ENCODE measurements at places on chromosomes 4 and X. TPM values are rescaled to one million over a fixed set of nuclear protein-coding genes. Genes with fewer than 3 reads are reported as not detected.

Gene SPANXN4
- not detected for total RNA-seq

Gene PCSK1N
- 6.0 TPM for total RNA-seq

Gene SPINK2
- 0.96 TPM for total RNA-seq

Gene FGA
- total RNA-seq, result 0.24 TPM

Gene CT55
- not detected for total RNA-seq

Gene PABPC5
- total RNA-seq, result 0.29 TPM

GRCh38 chr4:173269280-173269679, 64.9 kb downstream of the HMGB2 start:
- H3K4me3 ChIP-seq, result no peak overlapping the region
- H3K27me3 ChIP-seq, result no peaks in the 10 kb centered on the region
- H3K27ac ChIP-seq, result no peak overlapping the region
- no peak for DNase-seq
- peaks cover 1% of the 10 kb centered on the region for H3K4me1 ChIP-seq

GRCh38 chr4:81555489-81555888, 83.8 kb upstream of the RASGEF1B start:
- no peak overlapping the region for H3K4me3 ChIP-seq
- no peaks in the 10 kb centered on the region for H3K36me3 ChIP-seq
- H3K4me1 ChIP-seq, result no peaks in the 10 kb centered on the region
- H3K27ac ChIP-seq, result peak overlapping the region; percentile 10
- no peaks in the 10 kb centered on the region for H3K27me3 ChIP-seq
- DNase-seq, result no peak

DNA sequence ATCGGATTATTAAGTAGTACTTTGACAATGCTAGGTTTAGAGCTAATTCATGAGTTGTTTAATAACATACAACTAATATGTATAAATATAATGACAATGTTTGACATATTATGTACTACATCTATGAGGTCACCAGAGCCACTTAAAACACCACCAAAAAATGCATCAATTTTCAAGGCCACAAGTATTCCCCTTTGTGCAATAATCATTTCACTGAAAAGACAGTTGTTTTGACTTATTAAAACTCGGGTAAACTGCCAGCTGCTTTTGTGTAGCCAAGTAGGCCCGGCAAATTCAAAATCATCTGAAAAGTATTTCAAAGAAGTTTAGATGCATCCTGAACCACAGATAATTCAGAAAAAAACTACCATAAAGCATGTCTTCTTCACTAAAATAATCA, 48.7 kb downstream of the CLOCK start:
- no peak for DNase-seq
- no peaks in the 10 kb centered on the region for H3K36me3 ChIP-seq
- no peak overlapping the region for H3K4me3 ChIP-seq
- H3K27me3 ChIP-seq, result no peaks in the 10 kb centered on the region

- no peaks in the 10 kb centered on the region for H3K36me3 ChIP-seq
- no peak for DNase-seq
- no peaks in the 10 kb centered on the region for H3K27me3 ChIP-seq
- no peak overlapping the region for H3K27ac ChIP-seq
- H3K4me3 ChIP-seq, result no peak overlapping the region
These were observed 149.6 kb upstream of the CTSO start for GRCh38 chr4:156103311-156103710.

GRCh38 chr4:40842725-40843423, 93.1 kb downstream of the NSUN7 start:
- no peak overlapping the region for H3K27ac ChIP-seq
- H3K4me1 ChIP-seq, result no peaks in the 10 kb centered on the region
- DNase-seq, result no peak
- H3K27me3 ChIP-seq, result no peaks in the 10 kb centered on the region
- H3K4me3 ChIP-seq, result no peak overlapping the region

DNA sequence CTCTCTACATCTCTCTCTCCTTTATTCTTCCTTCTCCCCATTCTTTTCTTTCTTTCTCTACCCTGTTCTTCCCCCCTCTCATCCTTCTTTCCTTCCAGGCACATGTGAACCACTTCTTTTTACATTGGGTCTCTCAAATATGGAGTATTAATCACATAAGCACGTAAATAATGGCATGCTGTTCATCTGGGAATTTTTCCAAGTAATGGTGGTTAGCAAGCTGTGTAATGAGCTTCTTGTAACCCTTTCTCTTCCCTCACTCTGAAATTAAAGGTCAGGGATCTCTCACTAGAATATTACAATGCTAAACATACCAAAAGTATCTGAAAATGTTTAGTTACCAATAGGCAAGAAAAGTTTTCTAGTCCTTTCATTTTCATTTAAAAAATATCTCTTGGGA, 239.9 kb upstream of the TEX13A start:
- no peaks in the 10 kb centered on the region for H3K4me1 ChIP-seq
- H3K36me3 ChIP-seq, result no peaks in the 10 kb centered on the region
- DNase-seq, result no peak
- H3K27ac ChIP-seq, result no peak overlapping the region
- H3K4me3 ChIP-seq, result no peak overlapping the region

DNA sequence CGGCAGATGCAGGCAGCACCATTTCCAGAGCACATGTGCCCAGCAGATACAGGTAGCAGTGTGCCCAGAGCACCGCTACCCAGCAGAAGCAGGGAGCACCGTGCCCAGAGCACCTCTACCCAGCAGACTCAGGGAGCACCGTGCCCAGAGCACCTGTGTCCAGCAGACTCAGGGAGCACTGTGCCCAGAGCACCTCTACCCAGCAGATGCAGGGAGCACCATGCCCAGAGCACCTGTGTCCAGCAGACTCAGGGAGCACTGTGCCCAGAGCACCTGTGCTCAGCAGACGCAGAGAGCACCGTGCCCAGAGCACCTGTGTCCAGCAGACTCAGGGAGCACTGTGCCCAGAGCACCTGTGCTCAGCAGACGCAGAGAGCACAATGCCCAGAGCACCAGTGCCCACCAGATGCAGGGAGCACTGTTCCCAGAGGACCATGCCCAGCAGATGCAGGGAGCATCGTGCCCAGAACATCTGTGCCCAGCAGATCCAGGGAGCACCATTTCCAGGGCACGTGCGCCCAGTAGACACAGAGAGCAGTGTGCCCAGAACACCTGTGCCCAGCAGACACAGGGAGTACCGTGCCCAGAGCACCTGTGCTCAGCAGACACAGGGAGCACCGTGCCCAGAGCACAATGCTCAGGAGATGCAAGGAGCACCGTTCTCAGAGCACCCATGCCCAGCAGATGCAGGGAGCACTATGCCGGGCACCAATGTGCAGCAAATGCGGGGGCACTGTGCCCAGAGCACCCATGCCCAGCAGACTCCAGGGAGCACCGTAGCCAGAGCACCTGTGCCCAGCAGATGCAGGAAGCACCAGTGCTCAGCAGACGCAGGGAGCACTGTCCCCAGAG, 236.4 kb downstream of the DHRSX start:
- H3K4me1 ChIP-seq, result no peaks in the 10 kb centered on the region
- H3K27me3 ChIP-seq, result no peaks in the 10 kb centered on the region
- no peaks in the 10 kb centered on the region for H3K36me3 ChIP-seq
- no peak for DNase-seq

- no peak overlapping the region for H3K4me3 ChIP-seq
- no peaks in the 10 kb centered on the region for H3K36me3 ChIP-seq
These were observed 624.9 kb downstream of the FSTL5 start for GRCh38 chr4:161538941-161539340.

GRCh38 chr4:119191505-119191904, 21.0 kb upstream of the USP53 start:
- no peaks in the 10 kb centered on the region for H3K4me1 ChIP-seq
- no peak for DNase-seq
- no peaks in the 10 kb centered on the region for H3K27me3 ChIP-seq
- no peak overlapping the region for H3K4me3 ChIP-seq

- DNase-seq, result no peak
- H3K27me3 ChIP-seq, result no peaks in the 10 kb centered on the region
- H3K4me1 ChIP-seq, result no peaks in the 10 kb centered on the region
These were observed 32.5 kb downstream of the TLL1 start for GRCh38 chr4:165905405-165906027.

- H3K27ac ChIP-seq, result no peak overlapping the region
- no peak overlapping the region for H3K4me3 ChIP-seq
- no peaks in the 10 kb centered on the region for H3K4me1 ChIP-seq
- no peaks in the 10 kb centered on the region for H3K27me3 ChIP-seq
These were observed 1000.7 kb downstream of the STIM2 start for GRCh38 chr4:27861381-27861787.

DNA sequence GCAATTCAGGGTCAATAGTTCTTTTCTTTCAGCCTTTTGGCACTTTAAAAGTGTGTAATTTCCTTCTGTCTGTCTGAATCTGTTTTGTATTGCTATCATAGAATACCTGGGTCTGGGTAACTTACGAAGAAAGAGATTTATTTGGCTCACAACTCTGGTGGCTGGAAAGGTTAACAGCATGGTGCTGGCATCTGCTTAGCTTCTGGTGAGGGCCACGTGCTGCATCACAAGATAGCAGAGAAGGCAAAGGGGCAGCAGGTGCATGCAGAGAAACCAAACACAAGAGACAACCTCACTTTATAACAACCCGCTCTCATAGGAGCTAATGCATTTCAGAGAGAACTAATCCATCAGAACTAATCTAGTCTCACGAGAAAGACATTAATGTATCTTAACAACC, 18.8 kb downstream of the RGN start:
- no peaks in the 10 kb centered on the region for H3K27me3 ChIP-seq
- no peak overlapping the region for H3K4me3 ChIP-seq
- H3K4me1 ChIP-seq, result no peaks in the 10 kb centered on the region
- no peak for DNase-seq

DNA sequence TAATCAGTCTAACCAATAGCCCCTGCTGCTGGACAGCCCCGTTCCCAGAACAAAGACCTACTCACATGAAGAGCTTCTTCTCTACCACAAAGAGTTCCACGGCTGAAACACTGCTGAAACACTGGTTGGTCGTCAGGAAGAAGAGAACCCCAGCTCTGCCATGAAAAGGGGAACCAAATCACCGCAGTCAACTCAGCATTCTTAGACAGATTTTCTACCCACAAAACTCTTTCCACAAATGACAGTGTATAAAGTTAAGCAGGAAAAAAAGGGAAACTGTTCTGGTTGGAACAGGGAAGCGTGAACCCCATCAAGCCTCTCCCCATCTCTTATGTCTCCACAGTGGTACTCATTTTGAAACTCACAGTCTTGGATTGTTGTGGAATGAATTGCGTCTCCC, 57.3 kb downstream of the ABCG2 start:
- H3K36me3 ChIP-seq, result no peaks in the 10 kb centered on the region
- H3K4me3 ChIP-seq, result no peak overlapping the region
- no peaks in the 10 kb centered on the region for H3K4me1 ChIP-seq
- no peaks in the 10 kb centered on the region for H3K27me3 ChIP-seq
- DNase-seq, result no peak

DNA sequence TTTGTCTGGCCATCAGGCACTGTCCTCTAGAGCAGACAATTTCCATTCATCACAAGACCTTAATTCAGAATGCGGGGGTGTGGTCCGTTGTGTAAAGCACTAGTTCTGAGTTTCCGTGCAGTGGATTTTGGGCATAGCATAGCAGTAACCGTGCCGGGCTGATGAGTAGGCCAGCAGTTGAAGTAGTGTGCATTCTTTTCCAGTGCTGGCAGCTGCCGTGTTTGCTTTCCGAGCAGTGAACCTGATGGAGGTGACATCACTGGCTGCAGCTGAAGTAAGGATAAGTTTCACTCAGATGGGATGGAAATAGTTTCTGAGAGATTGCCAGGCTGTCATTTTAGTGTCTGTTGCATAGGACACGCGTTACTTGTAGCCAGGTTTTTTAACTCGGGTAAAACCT, 107.0 kb upstream of the STIM2 start:
- H3K4me3 ChIP-seq, result no peak overlapping the region
- H3K27ac ChIP-seq, result no peak overlapping the region
- no peaks in the 10 kb centered on the region for H3K27me3 ChIP-seq

DNA sequence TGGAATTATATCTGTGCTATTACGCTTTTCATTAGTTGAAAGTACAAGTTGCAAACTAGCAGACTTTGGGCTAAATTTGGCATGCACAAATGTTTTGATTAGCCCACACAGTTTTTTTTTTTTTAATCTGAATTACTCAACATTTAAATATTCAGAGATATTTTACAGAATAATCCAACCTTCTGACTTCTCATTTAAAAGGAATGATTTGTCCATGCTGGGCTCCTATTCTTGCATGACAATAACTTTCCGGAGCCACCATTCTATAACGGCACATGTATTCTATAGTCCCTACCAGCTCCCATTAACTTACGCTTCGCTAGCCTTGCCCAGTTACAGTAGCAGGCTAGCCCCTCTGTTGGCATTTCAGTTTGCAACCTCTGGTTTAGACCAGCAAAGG, 219.3 kb upstream of the FTHL17 start:
- H3K4me3 ChIP-seq, result no peak overlapping the region
- no peak for DNase-seq
- no peaks in the 10 kb centered on the region for H3K4me1 ChIP-seq

DNA sequence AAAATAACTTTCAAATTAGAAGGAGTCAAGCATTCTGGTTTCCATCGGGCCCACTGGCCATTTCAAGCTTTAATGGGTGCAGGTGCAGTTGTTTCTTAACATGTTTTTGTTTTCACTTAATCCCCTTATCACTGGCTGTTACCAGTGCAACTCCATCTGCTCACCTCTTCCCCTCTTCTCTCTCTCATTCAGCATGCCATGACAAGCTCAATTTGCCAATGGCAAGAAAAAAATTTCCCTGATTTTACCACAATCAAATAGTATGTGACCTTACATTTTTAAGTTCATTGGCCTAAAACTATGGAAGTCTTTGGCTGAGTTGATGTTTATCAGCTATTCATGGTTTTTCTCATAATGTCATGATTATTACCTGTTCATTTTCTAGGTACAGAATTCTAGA, 299.1 kb upstream of the BMP3 start:
- H3K4me3 ChIP-seq, result no peak overlapping the region
- H3K36me3 ChIP-seq, result no peaks in the 10 kb centered on the region
- H3K4me1 ChIP-seq, result no peaks in the 10 kb centered on the region
- H3K27me3 ChIP-seq, result no peaks in the 10 kb centered on the region

- no peak for DNase-seq
- H3K4me1 ChIP-seq, result no peaks in the 10 kb centered on the region
- H3K27me3 ChIP-seq, result no peaks in the 10 kb centered on the region
- H3K4me3 ChIP-seq, result no peak overlapping the region
- no peak overlapping the region for H3K27ac ChIP-seq
These were observed 190.9 kb downstream of the RAP1GDS1 start for GRCh38 chr4:98452091-98452490.

GRCh38 chr4:171015441-171015840, 797.8 kb upstream of the GALNTL6 start:
- H3K27me3 ChIP-seq, result no peaks in the 10 kb centered on the region
- no peak for DNase-seq
- no peak overlapping the region for H3K27ac ChIP-seq
- no peaks in the 10 kb centered on the region for H3K36me3 ChIP-seq
- H3K4me1 ChIP-seq, result no peaks in the 10 kb centered on the region
- no peak overlapping the region for H3K4me3 ChIP-seq

- no peak overlapping the region for H3K27ac ChIP-seq
- no peak for DNase-seq
- H3K27me3 ChIP-seq, result no peaks in the 10 kb centered on the region
These were observed 50.6 kb downstream of the ATP10D start for GRCh38 chr4:47535567-47536147.

- no peaks in the 10 kb centered on the region for H3K4me1 ChIP-seq
- no peak overlapping the region for H3K4me3 ChIP-seq
- no peak for DNase-seq
These were observed 7.8 kb upstream of the SMARCA1 start for GRCh38 chrX:129531132-129531531.
